NCI-H1105 (cell line): ENCODE measurements at places on chromosomes 1 and 21.

- no peak for DNase-seq
Observed at GRCh38 chr1:209800984-209801834, 4.7 kb downstream of the IRF6 start.

GRCh38 chr1:205510308-205510950 is 6.0 kb downstream of the CDK18 start:
- no peak for DNase-seq

- DNase-seq = no peak
Observed at GRCh38 chr1:149888999-149889289, 10.4 kb upstream of the BOLA1 start.

DNA sequence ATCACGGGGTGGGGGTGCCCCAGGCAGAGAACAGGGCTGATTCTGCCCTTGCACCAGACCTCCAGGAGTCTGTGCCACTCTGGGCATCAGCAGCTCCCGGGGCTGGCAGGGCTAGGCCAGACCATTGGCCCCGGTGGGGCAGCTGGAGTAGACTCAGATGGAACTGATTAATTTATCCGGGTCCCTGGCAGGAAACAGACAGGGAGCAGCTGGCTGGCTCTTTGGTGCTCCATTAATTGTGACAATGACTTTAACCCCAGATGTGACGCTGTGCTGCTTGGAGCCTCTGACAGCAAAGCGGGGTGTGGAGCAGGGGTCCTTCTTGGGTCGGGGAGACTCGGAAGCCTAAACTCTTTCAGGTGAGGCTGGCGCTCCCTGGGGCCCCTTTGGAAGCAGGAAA is 9.5 kb downstream of the EPHA8 start:
- no peak for DNase-seq

DNA sequence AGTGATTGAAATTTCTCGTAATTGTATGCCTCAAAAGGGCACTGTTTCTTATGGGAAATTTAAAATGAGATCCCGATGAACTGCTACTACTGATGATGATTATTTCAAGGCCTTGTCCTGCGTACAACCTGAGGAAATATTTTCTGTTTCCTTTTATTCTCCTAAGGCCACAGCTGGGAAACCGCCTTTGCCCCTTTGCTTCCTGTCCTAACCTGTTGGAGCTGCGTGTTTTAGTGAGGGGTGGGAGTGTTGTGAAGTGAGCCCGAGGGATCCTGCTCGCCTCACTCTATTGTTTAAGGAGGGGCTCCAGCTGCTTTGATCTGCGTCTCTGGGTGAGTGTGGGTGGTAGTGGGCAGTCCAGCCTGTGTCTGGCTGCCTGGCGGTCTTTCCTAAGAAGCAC is 14.4 kb downstream of the LAMC2 start:
- no peak for DNase-seq

- DNase-seq = no peak
Observed at GRCh38 chr1:7632176-7632575, 138.9 kb upstream of the VAMP3 start.

DNA sequence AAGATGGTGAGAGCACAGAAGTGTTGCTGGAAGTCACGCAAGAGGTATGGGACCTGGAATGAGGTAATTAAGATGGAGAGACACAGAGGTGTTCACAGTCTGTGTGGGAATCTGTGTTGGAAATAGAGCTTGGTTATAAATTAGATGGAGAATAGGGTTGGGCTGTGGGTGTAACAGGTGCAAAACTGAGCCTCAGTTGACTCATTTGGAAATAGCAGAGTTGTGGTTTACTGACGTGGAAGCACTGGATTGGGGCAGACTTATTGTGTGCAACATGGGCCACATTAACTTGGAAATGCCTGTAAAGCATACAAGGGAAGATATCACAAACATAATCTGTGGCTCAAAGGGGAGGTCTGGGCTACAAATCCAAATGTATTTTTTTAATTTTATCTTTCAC is 13.0 kb downstream of the CAMSAP2 start:
- DNase-seq = no peak

DNA sequence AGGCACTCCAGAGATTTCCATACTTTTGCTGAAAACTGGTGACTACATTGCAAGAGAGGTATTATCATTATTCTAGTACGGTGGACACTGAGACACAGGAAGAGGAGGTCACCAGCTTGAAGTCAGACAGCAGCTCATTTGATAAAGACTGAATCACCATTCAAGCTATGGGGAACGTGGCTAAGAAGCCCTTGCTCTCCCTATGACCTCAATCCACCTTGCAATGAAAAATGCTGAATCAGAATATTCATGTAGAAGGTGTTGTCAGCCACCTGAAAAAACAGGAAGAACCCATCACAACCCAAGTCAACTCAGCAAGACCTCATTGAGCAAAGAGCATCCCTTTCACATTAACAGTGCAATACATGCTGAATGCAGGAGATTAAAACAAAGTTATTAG is 59.0 kb upstream of the FGGY start:
- no peak for DNase-seq

- DNase-seq = no peak
Observed at GRCh38 chr1:192158181-192158580, at the start of gene RGS18. Gene RGS18, plus strand, starts transcription at chr1:192158462. Its CDS starts 176 bp downstream, at chr1:192158638.

GRCh38 chr1:86226204-86226603 is 69.6 kb upstream of the COL24A1 start:
- no peak for DNase-seq

- DNase-seq = peak; percentile 1
Observed at GRCh38 chr1:95408507-95409136, 174.6 kb downstream of the RWDD3 start.

DNA sequence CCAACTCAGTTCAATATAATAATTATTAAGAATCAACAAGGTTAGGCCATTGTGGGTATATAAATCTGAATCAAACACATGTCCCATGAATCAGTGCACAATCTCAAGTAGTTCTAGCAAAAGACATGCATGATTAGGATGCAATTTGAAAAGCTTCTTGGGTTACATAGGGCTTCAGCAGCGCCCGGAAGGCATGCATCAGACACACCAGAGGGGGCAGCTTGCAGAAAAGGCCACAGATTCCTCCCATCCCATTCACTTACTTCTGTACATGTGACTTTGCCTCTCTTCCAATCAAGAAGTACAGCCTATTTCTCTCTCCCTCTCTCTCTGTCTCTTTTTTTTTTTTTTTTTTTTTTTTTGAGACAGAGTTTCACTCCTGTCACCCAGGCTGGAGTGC is 91.8 kb downstream of the KCNN3 start:
- DNase-seq = no peak
